Stimulated activated CD8-positive, alpha-beta memory T cell treated with anti-CD3 and anti-CD28 coated beads, Interleukin-4, amount 100 ng/mL, for 4 hours (primary cell): ENCODE measurements at places on chromosomes 16 and 17.

DNA sequence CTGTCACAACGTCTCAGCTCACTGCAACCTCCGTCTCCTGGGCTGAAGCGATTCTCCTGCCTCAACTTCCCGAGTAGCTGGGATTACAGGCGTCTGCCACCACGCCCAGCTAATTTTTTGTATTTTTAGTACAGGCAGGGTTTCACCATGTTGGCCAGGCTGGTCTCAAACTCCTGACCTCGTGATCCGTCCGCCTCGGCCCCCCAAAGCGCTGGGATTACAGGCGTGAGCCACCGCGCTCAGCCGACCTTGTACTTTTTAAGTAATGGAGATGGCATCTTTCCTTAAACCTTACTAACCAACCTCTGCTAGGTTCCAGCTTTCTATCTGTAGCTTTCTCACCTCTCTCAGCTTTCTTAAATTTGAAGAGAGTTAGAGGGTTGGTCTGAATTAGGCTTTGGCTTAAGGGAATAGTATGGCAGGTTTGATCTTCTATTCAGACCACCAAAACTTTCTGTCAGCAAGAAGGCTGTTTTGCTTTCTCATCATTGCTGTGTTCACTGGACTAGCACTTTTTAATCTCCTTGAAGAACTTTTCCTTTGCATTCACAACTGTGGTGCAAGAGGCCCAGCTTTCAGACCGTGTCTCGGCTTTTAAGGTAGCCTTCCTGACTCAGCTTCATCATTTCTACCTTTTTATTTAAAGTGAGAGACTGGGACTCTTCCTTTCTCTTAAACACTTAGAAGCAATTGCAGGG is 28.0 kb downstream of the YWHAE start:
- DNase-seq, result no peak

GRCh38 chr17:75755205-75755901 is 9.6 kb downstream of the GALK1 start:
- no peak for DNase-seq

- DNase-seq, result no peak
Observed at GRCh38 chr16:57616876-57617275, 11.6 kb upstream of the ADGRG1 start.

DNA sequence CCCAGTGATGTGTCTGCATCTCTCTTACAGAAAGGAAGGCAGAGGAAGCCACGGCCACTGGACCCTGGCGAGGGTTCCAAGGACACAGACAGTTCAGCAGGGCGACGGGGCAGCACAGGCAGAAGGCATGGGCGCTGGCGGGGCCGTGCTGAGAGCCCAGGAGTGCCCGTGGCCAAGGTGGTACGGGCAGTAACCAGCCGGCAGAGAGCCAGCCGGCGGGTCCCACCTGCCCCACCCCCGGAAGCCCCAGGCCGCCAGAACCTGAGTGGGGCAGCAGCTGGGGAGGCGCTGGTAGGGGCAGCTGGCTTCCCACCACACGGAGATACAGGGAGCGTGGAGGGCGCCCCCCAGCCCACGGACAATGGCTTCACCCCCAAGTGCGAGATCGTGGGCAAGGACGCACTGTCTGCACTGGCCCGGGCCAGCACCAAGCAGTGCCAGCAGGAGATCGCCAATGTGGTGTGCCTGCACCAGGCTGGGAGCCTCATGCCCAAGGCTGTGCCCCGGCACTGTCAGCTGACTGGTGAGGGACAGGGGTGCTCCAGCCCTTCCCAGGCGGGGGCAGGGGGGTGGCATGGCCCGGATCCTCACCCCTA is 7.8 kb downstream of the XYLT2 start:
- DNase-seq, result no peak

DNA sequence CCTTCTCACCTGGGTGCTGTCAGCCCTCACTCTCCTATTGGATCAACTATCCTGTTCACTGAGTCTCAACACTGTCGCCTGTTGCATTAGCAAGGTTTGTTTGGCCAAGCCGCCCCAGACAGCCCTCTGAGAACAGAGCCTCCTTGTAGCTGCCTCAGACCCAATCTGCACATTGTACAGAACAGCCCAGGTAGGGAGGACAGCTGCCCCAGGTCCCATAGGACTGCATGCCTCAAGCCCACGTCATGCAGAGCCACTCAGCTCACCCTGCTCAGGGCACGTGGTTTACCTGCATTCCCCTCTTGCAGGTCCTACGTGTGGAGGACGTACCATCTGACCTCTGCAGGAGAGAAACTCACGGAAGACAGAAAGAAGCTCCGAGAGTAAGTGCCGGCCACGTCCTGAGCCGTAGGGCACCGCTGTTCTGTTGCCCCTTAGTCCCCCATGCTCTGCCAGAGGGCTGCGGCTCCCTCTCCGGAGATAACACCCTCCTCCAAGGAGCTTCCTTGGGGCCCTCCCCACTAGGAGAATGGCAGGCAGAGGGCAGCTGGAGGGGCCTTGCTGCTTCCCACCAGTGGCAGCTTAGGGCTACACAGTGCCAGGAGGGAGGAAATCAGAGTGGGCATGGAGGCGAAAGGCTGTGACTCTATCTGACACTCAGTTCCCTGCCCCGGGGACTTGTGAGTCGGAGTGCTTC is 2.8 kb downstream of the SNRNP25 start:
- DNase-seq, result no peak

- no peak for DNase-seq
Observed at GRCh38 chr16:16019488-16019887, 70.1 kb downstream of the ABCC1 start.

- DNase-seq, result no peak
Observed at GRCh38 chr16:68393333-68393732, 55.0 kb downstream of the SMPD3 start.

DNA sequence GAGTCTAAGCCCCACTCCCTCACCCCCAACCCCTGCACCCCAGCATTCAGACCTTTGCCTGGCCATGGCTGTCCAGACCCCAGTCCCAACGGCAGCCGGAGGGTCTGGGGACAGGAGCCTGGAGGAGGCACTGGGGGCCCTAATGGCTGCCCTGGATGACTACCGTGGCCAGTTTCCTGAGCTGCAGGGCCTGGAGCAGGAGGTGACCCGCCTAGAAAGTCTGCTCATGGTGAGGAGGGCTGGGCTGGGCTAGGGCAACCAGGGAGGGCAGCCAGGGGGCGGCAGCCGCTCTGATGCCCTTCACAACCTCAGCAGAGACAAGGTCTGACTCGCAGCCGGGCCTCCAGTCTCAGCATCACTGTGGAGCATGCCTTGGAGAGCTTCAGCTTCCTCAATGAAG is 14.4 kb downstream of the RIPOR1 start:
- no peak for DNase-seq

GRCh38 chr17:79026376-79027273 is 2.7 kb downstream of the C1QTNF1 start:
- DNase-seq, result no peak

DNA sequence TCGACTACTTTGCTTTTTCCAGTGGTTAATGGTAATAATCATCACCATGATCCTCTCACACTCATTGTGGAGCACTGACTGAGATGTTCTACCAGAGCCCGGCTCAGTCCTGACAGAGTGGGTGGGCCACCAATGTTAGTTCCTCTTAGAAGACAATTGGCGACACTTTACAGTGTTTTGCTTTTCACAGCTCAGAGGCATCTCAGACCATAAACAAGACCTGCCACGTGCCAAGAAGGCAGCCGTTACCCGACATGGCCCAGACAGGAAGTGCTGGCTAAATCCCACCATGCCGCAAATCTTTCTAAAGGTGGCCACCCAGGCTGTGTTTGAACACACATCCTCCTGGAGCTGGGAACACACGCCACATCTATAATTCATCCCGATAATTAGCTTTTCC is 103.7 kb downstream of the XYLT1 start:
- DNase-seq, result no peak

GRCh38 chr17:19705201-19705600 is 11.2 kb downstream of the SLC47A2 start:
- DNase-seq, result no peak

- DNase-seq, result no peak
Observed at GRCh38 chr17:49762151-49762941, 1.6 kb downstream of the FAM117A start.

- DNase-seq, result no peak
Observed at GRCh38 chr16:25006504-25007056, 8.6 kb downstream of the ARHGAP17 start.

DNA sequence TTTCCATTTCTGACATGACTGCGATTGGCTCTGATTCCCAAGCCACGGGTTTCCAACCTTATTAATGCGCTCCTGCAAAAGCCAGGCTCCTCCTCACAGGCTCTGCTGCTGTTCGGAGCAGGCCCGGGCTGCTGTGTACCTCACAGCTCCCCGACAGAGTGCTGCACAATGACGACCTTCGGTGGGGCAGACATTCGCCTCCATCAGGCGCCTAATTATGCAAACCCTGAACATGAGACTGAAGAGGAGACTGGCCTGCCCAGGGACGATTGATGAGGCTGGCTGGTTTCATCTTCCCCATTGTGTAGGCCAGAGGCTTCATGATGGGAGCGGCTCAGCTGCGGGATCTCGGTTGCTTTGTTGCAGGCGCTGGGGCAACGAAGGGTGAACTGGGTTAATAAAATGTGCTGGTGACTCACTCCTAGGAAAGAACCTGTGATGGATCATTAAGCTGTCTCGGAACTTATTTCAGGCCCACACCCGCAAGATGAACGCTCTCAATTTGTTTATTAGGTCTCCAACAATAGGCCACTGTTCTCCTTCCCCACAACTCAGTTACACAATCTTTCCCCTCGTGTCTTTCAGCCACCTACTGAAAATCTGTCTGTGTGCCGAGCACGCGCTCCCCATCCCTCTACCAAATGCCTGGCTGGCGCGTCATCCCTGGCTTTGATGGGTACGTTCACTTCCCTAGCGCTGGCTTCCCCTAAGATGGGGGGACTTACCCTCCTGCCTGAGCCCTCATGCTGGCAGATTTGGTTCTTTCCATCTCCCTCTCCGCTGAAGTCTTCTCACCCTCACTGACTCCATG is 27.2 kb upstream of the TOB1 start:
- no peak for DNase-seq

DNA sequence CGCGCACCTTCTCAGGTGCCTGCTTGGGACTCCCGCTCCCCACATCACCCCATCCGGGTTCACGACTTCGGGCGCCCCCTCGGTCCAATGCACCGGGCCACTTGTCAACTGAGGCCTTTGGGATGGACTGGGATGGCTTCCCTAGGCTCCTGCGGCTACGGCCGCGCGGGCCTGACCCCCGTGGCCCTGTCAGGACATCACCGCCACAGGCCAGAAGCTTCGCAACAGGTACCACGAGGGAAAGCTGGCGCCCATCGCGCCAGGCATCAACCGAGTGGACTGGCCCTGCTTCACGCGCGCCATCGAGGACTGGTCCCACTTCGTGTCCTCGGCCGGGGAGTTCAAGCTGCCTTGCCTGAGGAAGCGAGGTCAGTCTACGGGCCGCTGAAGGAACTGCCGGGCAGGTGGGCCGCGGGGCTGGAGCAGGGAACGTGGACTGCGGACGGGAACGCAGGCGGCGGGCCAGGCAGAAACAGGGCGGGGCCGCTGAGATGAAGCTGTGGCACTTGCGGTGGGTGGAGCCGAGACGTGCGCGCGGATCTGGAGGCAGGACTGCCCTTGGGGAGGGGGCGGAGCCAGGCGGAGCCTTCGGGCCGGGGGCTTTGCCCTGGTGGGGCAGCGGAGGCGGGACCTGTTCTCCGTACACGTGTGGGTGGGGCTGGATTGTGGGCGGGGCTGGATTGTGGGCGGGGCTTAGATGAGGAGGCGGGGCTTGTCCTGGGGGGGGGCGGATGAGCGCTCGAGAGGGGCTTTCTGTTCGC is 13.7 kb upstream of the CNGB1 start:
- DNase-seq, result peak; percentile 87

DNA sequence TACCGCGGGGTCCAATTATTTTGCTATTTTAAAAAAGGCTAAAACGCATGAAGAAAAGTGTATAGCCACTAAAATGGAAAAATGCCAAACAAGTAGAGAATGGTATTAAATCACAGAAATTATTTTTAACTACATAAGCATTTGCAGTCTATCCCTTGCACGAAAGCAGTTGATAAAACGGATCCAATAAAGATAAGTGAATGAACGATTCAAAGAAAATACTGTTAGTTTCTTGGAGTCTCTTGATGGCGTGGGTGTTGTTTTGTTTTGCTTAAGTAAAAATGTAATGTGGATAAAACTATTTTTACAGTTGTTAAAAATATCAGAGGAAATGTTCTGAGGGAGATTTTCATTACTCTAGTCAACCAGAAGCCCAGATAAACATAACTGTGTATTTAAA is 9.3 kb downstream of the HS3ST3A1 start:
- DNase-seq, result no peak

- no peak for DNase-seq
Observed at GRCh38 chr16:82699711-82700495, 73.1 kb downstream of the CDH13 start.

- no peak for DNase-seq
Observed at GRCh38 chr16:85664580-85665372, 24.0 kb downstream of the GINS2 start.

DNA sequence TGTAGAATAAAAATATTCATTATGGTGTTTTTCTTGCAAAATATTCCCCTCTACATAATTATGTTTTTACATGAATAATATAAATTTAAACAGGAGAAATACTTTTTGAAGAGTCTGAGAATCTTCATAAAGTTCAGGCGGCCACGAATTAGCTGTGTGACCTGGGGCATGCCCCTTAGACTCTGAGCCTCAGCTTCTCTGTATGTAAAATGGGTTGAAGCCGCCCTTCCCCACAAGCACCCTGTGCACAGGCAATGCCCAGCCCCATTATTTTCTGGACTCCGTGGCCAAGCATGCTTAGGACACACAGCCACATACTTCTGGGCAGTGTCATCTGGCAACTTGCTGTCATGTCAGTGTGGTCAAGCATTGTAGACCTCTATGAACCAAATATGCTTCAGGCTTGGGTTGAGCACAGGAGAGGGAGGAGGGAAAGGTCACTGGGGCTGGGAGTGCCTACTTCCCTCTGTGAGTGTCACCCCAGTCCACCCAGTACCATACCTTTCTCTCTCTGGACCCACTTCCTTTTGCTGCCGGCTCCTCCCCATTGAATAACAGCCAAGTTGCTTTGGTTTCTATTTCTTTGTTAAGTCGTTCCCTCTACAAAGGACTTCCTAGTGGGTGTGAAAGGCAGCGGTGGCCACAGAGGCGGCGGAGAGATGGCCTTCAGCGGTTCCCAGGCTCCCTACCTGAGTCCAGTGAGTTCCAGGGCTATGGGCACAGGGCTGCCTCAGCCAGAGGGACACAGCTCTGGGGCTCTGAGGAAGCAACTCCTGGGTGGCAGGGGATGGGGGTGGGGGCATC is at the start of gene LGALS9:
TSS of gene LGALS9 (plus strand) at position 582 of the 804 bp plus-strand sequence. CDS start at position 660, 78 bp downstream.
- DNase-seq, result no peak

- no peak for DNase-seq
Observed at GRCh38 chr16:84990782-84991181, 20.6 kb downstream of the ZDHHC7 start.
